ENCODE measurements at places on chromosomes 7 and 10. TPM values are rescaled to one million over a fixed set of nuclear protein-coding genes. Genes with fewer than 3 reads are reported as not detected.
A peak's percentile ranks its signal among the peaks of the same experiment; 100 is the strongest.

DNA sequence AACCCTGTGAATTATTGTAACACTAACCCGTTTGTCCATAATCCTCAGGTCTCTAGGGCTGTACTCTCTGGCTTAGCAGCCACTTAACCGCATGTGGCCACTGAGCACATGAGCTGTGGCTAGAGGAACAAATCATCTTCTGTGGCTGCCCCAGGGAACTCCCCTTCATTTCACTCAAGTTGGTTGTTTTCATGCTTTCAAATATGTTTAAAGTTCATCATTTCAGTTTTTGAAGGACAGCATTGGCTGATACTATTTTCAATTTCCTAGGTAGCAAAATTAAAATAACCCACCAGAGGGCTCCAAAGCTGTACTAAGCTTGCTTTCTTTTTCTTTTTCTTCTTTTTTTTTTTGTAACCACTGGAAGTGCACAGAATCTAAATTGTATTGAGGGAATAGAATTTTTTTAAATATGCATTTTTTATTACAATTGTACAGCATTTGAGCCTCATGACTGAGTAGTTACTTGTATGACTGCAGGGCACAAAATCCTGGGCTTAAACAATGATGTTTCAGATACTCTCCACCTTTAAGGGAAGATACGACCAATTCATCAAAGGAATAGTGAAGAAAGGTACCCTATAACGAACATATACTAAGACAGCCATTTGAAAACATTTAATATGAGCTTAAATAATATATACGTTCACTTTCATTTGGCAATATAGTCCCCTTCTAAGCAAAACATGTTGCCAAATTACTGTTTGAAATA is 38.6 kb downstream of the MRC1 start:
- no peaks in the 10 kb centered on the region for H3K4me1 ChIP-seq
- no peak overlapping the region for H3K27ac ChIP-seq
- H3K27me3 ChIP-seq: no peaks in the 10 kb centered on the region
- no peak for DNase-seq
- H3K36me3 ChIP-seq: no peaks in the 10 kb centered on the region

GRCh38 chr10:125343118-125343925 is 183.0 kb upstream of the CTBP2 start:
- no peak overlapping the region for H3K4me3 ChIP-seq
- H3K27me3 ChIP-seq: no peaks in the 10 kb centered on the region
- no peaks in the 10 kb centered on the region for H3K4me1 ChIP-seq
- H3K36me3 ChIP-seq: no peaks in the 10 kb centered on the region
- no peak for DNase-seq

- no peak for DNase-seq
- peaks cover 14% of the 10 kb centered on the region for H3K36me3 ChIP-seq
- H3K27me3 ChIP-seq: no peaks in the 10 kb centered on the region
- H3K4me1 ChIP-seq: no peaks in the 10 kb centered on the region
- no peak overlapping the region for H3K4me3 ChIP-seq
Measured at GRCh38 chr7:75045881-75046280, 27.7 kb downstream of the RCC1L start.

DNA sequence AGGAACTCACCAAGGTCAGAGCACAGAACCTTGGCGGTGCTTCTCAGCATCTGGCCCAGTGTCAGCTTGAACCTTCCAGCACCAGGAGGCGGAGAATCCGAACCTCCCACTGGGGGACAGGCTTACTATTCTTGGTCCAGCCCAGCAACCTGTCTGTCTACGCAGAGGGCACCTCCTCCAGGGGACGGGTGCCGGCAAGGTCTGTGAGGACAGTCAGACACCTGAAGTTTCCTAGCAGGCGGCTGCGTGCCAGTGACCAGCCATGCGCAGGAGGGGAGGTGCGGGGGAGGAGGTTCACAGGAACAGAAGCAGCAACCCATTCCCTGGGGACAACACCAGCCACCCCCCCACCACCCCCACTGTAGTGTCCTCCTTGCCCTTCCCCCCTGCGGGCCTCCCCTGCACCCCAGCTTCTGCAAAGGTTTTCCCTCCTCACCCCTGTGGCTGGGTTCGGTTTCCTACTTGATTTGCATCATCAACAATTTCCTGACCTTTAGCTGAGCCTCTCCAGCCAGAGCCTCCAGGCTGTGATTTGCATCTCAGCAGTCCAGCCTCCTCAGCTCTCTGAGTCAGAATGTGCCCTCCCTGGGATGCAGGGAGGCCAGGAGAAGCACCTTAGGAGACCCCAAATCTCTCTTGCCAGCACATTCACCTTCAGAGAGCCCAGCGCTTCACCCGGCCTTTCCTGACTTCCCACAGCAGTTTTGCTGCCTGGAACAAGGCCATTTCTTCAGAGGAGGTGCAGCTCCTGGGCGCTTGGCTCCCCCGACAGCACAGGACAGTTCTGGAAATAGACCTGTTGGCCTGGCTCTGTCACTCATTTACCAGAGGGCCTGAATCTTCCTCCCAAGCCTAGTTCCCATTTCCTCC is 107.5 kb upstream of the NPS start:
- no peak for DNase-seq
- H3K27ac ChIP-seq: no peak overlapping the region
- H3K36me3 ChIP-seq: no peaks in the 10 kb centered on the region
- no peaks in the 10 kb centered on the region for H3K4me1 ChIP-seq

- no peak for DNase-seq
- no peak overlapping the region for H3K4me3 ChIP-seq
- H3K4me1 ChIP-seq: no peaks in the 10 kb centered on the region
- H3K27ac ChIP-seq: no peak overlapping the region
- H3K36me3 ChIP-seq: no peaks in the 10 kb centered on the region
Measured at GRCh38 chr7:57789130-57789529, 339.2 kb downstream of the ZNF716 start.

DNA sequence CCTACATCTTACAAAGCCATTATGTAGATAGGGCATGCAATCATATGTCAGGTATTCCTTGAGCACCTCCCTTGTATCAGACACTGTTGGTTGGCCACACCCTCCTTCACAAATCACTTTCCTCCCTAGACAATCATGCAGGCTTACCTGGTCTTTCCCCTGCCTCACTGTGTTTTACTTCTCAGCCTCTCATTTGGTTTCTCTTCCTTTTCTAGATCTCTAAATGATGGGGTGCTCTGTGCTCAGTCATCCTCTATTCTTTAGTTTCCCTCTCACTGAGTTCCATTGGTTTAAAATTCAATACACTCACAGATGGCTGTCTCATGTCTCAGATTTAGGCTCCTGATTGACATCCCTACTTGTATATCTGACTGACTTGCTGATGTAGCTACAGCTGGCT is 31.4 kb downstream of the ANK3 start:
- no peak for DNase-seq
- H3K4me3 ChIP-seq: no peak overlapping the region
- H3K36me3 ChIP-seq: no peaks in the 10 kb centered on the region
- no peak overlapping the region for H3K27ac ChIP-seq
- no peaks in the 10 kb centered on the region for H3K4me1 ChIP-seq

- H3K4me1 ChIP-seq: peaks cover 38% of the 10 kb centered on the region
- H3K27ac ChIP-seq: peak overlapping the region; percentile 66
Measured at GRCh38 chr10:103757531-103758293, 97.7 kb downstream of the SH3PXD2A start.

GRCh38 chr10:129879655-129880054 is 84.4 kb downstream of the EBF3 start:
- no peak overlapping the region for H3K27ac ChIP-seq
- DNase-seq: no peak
- H3K27me3 ChIP-seq: peaks cover 4% of the 10 kb centered on the region
- no peaks in the 10 kb centered on the region for H3K36me3 ChIP-seq
- H3K4me1 ChIP-seq: no peaks in the 10 kb centered on the region
- no peak overlapping the region for H3K4me3 ChIP-seq

- no peak overlapping the region for H3K27ac ChIP-seq
- no peaks in the 10 kb centered on the region for H3K36me3 ChIP-seq
- H3K4me3 ChIP-seq: no peak overlapping the region
- H3K4me1 ChIP-seq: no peaks in the 10 kb centered on the region
- DNase-seq: no peak
- H3K27me3 ChIP-seq: no peaks in the 10 kb centered on the region
Measured at GRCh38 chr7:45594745-45595535, 20.8 kb downstream of the ADCY1 start.

DNA sequence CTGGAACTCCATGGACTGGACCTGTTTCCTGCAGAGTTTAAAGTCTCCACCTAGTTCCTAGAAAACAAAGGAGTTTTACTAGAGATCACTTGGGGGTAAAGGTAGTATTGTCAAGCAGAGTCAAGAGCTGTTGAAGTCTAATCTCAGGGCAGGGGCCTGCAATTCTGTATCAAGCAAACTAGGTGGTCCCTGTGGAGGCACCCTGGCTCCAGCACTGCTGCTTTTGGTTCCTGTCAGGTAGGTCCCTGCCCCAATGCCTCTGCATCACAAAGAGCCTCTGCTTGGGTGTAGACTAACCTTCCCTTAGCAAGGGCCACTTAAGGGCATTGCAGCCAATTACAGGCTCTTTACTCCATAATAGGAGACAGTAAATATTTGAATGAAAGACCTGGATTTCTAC is 22.5 kb downstream of the ZSCAN25 start:
- peaks cover 68% of the 10 kb centered on the region for H3K36me3 ChIP-seq
- H3K27ac ChIP-seq: no peak overlapping the region
- no peak for DNase-seq
- H3K4me1 ChIP-seq: peaks cover 16% of the 10 kb centered on the region
- no peaks in the 10 kb centered on the region for H3K27me3 ChIP-seq

DNA sequence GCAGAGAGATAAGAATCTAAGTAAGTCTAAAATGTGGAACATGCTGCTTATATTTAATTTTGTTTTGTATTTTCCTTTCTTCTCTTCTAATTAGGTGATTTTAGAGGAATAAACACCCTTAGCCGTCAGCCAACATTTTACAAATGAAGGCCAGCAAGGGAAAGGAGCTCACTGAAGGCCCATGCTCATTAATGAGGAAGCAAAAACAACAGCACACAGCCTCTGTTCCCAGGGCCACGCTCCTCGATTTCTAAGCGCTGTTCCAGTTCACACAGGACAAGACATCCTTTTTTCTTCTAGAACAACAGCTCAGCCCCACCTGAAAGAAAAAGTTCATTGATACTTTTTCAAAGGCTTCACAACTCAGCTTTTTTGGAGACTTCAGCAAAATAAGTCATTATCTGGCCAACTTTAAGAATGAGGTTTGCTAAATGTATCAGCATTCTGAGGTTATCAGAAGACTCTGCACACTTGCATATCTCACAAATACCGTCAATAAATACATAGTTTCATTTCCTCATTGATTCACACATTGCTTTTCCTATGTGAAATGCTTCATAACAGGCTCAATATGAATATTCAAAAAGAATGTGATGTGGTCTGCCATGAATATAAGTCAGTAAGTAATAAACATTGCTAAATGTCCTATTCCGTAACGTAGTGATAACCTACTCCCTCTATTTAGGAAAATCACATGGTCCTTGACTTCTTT is 34.8 kb upstream of the SFMBT2 start:
- H3K27me3 ChIP-seq: peaks cover 2% of the 10 kb centered on the region
- H3K36me3 ChIP-seq: peaks cover 18% of the 10 kb centered on the region
- H3K27ac ChIP-seq: no peak overlapping the region
- no peak overlapping the region for H3K4me3 ChIP-seq

- no peaks in the 10 kb centered on the region for H3K36me3 ChIP-seq
- H3K27me3 ChIP-seq: no peaks in the 10 kb centered on the region
- DNase-seq: no peak
- no peaks in the 10 kb centered on the region for H3K4me1 ChIP-seq
Measured at GRCh38 chr7:68547799-68548198, 1050.5 kb upstream of the AUTS2 start.

GRCh38 chr7:54946271-54946670 is 72.5 kb upstream of the EGFR start:
- no peak overlapping the region for H3K27ac ChIP-seq
- H3K4me1 ChIP-seq: no peaks in the 10 kb centered on the region
- no peak for DNase-seq
- no peaks in the 10 kb centered on the region for H3K36me3 ChIP-seq
- no peaks in the 10 kb centered on the region for H3K27me3 ChIP-seq

- no peak overlapping the region for H3K4me3 ChIP-seq
- peaks cover 74% of the 10 kb centered on the region for H3K36me3 ChIP-seq
- peaks cover 49% of the 10 kb centered on the region for H3K4me1 ChIP-seq
- H3K27me3 ChIP-seq: no peaks in the 10 kb centered on the region
- no peak for DNase-seq
Measured at GRCh38 chr10:61944410-61945147, 43.1 kb downstream of the ARID5B start.

GRCh38 chr10:79098596-79099015 is 29.8 kb downstream of the ZMIZ1 start:
- H3K36me3 ChIP-seq: no peaks in the 10 kb centered on the region
- no peak for DNase-seq
- H3K27ac ChIP-seq: no peak overlapping the region

Gene MAGI2
- total RNA-seq: 0.05 TPM

Gene OGDHL
- total RNA-seq: not detected
